Activated CD4-positive, alpha-beta T cell treated with anti-CD3 and anti-CD28 coated beads for 48 hours (primary cell): ENCODE measurements at places on chromosomes 13 and 19.

- DNase-seq: no peak
Observed at GRCh38 chr13:42525035-42525504, 48.9 kb upstream of the TNFSF11 start.

DNA sequence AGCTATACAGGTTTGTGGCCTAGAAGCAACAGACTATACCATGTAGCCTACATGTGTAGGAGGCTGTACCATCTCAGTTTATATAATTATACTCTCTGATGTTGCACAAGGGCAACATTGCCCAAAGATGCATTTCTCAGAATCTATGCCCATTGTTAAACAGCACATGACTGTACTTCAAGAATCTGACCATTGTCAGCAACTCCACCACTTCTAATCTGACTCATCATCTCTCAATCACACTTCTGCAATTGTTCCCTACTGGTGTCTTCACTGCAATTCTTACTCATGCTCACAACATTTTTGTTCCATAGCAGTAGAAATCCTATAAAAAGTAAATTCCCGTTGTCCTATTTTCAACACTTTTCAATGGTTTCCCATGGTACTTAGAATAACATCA is 63.9 kb upstream of the ATXN8OS start:
- DNase-seq: no peak

DNA sequence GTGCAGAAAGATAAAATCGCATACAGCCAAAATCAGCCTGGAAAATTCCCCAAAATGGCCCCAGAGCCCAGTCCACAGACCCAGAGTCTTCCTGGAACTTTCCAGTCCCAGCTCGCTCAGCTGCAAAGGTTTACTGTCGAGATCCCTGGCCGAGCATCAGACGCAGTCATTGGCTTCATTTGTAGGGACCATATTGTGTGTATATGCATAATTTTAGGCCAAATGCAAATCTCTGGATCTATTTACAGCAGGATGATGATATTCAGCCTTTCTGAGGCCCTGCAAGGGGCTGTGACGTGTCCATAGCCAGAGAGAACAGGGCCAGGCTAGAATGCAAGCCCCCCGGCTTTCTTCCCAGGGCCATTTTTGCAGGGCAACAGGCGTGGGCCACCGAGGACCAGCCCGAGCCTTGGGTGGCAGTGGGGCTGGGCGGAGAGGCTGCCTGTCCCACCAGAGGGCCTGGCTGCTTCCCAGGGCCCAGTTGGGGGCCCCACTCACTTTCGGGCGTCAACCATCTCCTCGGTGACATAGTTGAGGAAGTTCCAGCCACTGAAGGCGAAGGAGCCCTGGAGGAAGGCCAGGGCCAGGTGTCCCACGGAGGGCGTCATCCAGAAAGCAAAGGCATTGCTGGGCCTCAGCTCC is 13.7 kb downstream of the SLC7A10 start:
- DNase-seq: no peak

DNA sequence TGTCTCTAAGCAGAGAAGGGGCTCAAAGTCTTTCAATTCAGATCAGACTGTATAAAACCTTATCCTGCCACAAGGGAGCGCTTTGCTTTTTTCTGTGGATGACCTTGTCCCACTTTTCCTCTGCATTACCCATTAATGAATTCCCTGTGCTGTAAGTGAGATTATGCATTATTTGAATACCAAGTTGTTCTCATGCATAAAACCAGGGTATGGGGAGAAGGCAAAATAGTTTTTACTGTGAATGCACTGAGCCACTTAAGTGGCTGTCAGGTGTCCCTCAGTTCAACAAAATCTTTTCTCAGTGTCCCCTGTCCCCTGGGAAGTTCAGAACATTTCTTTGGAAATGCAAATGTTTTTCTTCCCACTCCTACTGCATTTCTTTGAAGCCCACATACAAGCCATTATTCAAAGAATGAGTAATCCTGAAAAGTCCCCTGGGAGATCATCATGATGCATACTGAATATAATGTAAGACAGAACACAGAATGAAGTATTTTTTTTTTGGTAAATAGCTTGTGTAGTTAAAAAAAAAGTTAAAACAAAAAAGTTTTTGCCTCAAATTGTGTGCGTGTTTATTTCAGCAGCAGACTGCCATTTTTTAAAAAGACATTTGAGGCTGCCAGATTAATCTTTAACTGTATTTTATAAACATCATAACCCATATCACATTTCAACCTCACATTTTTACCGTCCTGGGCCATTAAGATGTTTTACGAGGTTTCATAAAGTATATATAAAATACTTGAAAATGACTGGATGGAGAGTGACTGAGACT is 506.7 kb upstream of the PCDH9 start:
- DNase-seq: no peak

DNA sequence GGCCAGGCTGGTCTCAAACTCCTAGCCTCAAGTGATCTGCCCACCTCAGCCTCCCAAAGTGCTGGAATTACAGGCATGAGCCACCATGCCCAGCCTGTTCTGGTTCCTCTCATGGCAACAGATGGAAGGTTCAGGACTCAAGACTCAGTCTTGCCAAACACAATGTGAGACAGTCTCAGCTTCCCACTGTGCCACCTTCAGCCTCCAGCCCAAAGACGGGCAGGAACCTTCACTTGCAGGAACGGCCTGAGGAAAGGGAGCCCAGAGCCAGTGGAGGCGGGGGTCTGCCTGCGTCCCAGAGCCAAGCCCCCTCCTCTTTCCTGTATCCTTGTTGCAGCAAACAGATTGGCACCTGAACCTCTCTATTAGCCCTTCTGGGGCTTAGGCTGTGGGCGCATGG is 2.9 kb upstream of the CHST8 start:
- no peak for DNase-seq

DNA sequence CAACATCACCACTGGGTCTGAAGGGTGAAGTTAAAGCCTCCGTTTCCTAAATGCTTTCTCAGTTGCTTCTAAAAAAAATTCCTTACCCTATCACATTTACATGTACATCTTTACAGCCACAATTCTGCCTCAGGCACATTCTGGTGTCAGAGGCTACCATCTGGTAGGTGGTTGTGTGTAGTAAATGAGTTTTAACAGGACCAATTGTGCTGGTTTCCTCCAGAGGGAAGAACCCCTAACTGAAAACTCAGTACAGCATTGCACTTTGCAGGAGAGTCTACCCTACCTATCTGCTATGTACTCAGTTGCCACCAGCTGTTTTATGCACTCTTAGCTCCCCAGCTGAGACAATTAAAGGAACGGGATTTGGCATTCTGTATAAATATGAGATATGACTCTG is 1576.5 kb downstream of the PCDH9 start:
- DNase-seq: no peak

DNA sequence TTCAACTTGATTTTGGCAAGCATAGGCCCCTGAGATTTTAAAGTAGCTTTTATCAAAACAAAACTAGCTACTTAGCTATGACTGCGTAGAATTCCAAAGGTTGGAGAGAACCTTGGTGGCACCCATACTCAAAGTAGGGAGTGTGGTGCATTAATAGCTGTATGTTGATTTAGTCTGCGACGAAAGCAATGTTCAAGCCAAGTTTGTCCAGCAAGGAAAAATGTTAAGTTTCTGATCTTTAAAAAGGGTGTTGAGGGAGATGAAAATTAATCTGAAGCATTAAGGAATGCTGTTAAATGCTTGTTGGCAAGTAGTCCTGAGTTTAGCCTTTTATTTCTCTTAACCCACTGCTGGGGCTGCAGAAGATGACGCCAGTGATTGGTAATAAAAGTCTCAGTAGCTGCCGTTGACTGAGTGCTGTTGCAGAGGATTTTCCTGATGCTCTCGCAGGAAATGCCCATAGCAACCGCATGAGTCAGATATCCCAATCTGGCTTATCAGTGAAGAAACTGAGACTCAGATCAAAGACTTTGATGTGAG is 75.9 kb upstream of the RNF113B start:
- no peak for DNase-seq

GRCh38 chr13:61339054-61339621 is 76.5 kb downstream of the PCDH20 start:
- DNase-seq: no peak

GRCh38 chr13:95708811-95709500 is 32.0 kb downstream of the DNAJC3 start:
- no peak for DNase-seq

DNA sequence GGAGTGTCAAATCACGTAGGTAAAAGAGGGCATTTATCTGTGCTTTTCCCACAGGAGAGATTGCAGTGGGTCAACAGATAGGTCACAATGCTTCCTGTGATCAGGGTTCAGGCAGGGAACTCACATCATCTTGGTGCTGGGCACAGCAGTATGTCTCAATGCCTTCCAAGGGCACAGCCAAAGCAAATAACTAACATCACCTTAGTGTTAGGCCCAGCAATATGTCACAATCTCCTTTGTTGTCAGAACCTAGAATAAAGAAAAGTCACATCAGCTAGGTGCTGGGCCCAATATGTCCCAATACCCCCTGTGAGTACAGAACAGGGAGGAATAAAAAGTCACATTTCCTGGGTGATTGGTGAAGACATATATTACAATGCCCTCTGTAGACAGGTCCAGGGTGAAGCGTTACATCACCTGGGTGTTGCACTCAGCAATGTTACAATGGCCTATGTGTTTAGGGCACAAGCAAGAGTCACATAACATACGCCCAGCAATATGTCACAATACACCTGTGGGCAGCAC is 11.4 kb upstream of the ZNF724 start:
- no peak for DNase-seq

GRCh38 chr13:113862191-113862930 is 1.5 kb downstream of the GAS6 start:
- DNase-seq: no peak

GRCh38 chr19:34351382-34351826 is 13.6 kb upstream of the GPI start:
- DNase-seq: no peak

GRCh38 chr13:75792526-75793187 is 156.5 kb downstream of the LMO7 start:
- DNase-seq: no peak

GRCh38 chr13:103758222-103758621 is 692.0 kb upstream of the SLC10A2 start:
- DNase-seq: no peak

- DNase-seq: no peak
Observed at GRCh38 chr19:1400281-1401137, 833 bp downstream of the GAMT start.

GRCh38 chr13:45809801-45810394 is 41.7 kb downstream of the SIAH3 start:
- no peak for DNase-seq

DNA sequence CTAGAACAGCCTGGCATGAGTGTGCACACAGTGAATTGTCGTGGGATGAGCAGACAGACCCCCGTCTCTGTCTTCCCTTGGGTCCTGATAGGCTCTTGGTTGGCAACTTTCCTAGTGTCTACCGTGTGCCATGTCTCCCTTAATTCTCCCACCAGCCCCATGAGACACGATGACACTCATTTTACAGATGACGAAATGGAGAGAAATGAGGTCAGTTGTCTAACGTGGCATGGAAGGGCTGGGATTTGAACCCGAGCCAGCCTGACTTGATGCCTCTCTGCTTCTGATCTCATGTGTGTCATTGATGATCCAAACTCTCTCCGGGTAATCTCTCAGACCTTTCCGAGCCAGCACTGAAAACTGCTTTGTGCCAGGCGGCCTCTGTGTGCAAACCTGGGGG is 8.4 kb upstream of the KLK14 start:
- no peak for DNase-seq

DNA sequence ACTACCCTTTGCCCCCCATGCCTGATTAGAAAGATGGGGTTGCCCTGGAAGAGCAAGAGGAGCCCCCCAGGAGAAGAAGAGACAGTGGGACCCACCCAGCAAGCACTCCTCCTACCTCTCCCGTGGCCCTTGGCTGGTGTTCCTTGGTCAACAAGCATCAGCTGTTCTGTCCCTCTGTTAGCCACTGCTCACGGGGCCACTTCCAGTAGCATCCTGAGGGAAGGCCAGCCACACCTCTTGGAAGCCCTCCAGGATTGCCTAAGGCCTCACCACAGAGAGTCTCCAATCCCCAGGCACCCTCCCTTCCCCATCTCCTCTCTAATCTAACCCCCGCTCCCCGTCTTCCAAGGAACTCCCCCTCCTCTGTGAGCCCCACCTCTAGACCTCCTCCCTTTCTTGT is 15.1 kb upstream of the DPP9 start:
- DNase-seq: no peak

- no peak for DNase-seq
Observed at GRCh38 chr13:58476206-58476918, 844.8 kb downstream of the PCDH17 start.

- no peak for DNase-seq
Observed at GRCh38 chr13:51235756-51236490, 13.7 kb downstream of the FAM124A start.

DNA sequence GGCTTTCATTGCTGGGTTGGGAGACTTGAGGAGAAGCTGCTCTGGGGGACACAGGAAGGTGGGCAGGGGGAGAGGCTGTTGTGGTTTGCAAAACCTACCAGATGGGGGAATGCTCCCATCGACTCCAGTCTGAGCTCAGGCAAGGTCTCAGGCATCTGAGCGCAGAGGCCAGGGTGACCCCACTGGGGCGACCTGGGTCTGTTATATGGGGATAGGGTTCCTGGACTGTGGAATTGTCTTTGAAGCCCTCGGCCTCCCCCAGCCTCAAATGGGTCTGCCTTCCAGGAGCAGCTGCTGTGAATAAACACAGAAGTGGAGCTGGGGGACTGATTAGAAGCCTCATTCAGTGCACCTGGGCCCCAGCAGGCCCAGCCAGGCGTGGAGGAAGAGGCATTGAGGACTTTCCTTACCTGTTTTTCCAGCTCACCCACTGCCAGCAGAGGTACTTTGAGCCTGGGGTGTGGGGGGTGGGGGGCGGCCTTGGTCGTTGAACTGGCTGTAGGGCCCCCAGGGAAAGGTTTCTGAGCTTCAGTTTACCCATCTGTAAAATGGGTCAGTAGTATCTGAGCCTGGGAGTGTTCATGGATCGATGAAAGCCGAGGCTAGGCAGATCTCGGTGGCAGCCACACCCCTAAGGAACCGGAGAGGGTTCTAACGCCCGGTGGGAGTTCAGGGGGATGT is 1.4 kb downstream of the CERS4 start:
- DNase-seq: no peak

- DNase-seq: no peak
Observed at GRCh38 chr19:56670961-56671612, 470 bp downstream of the ZNF835 start.

DNA sequence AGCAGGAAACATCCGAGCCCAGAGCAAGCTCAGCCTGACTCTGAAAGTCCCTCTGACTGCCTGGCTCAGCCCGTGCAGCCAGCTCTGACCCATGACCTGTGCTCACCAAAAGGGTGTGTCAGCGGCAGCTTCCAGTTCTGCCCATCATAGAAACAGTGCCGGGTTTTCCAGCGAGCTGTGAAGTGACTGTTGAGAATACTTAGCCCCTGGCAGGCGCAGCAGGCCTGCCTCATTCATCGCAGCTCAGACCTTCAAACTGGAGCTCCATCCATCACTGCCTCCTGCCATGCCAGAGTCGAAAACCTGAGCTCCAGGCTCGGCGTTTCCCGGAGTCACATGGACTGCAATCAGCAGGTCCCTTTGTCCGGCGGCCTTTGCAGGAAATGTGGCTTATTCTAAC is 16.3 kb upstream of the GSX1 start:
- no peak for DNase-seq

- DNase-seq: no peak
Observed at GRCh38 chr13:98979012-98979660, 1.3 kb upstream of the DOCK9 start.
